ENCODE measurements at places on chromosomes 11 and 22. TPM values are rescaled to one million over a fixed set of nuclear protein-coding genes. Genes with fewer than 3 reads are reported as not detected.

The CCDC87 gene
- total RNA-seq: 0.15 TPM

The ARL14EP gene
- 46.9 TPM for total RNA-seq

The SAA2 gene
- total RNA-seq: 0.27 TPM

The LRRC10B gene
- total RNA-seq: not detected

The MADD gene
- 82.5 TPM for total RNA-seq

The OR52H1 gene
- total RNA-seq: 0.20 TPM

The LDHAL6A gene
- 0.07 TPM for total RNA-seq

The MN1 gene
- 0.34 TPM for total RNA-seq

The PDXP gene
- total RNA-seq: 17.7 TPM

The DEUP1 gene
- not detected for total RNA-seq

The MS4A14 gene
- not detected for total RNA-seq

The GAL3ST3 gene
- not detected for total RNA-seq

The IGLL1 gene
- not detected for total RNA-seq

The CST6 gene
- total RNA-seq: 0.59 TPM

The CACNA1I gene
- total RNA-seq: 2.2 TPM

The RASSF10 gene
- not detected for total RNA-seq

The GLYATL2 gene
- not detected for total RNA-seq

The ARHGAP8 gene
- total RNA-seq: 0.44 TPM

The C22orf15 gene
- 0.41 TPM for total RNA-seq

The BRSK2 gene
- total RNA-seq: 0.27 TPM

The MED19 gene
- total RNA-seq: 14.3 TPM

The CRYBB1 gene
- total RNA-seq: not detected
